ENCODE measurements at places on chromosomes 7 and 10. TPM values are rescaled to one million over a fixed set of nuclear protein-coding genes. Genes with fewer than 3 reads are reported as not detected.

Gene AZGP1
- total RNA-seq, result 2.7 TPM

- no peak for DNase-seq
- H3K27me3 ChIP-seq, result no peaks in the 10 kb centered on the region
- H3K4me1 ChIP-seq, result no peaks in the 10 kb centered on the region
- no peak overlapping the region for H3K27ac ChIP-seq
These were observed 36.6 kb upstream of the CREB5 start for GRCh38 chr7:28375729-28376128.

Gene IGF2BP3
- 11.8 TPM for total RNA-seq

DNA sequence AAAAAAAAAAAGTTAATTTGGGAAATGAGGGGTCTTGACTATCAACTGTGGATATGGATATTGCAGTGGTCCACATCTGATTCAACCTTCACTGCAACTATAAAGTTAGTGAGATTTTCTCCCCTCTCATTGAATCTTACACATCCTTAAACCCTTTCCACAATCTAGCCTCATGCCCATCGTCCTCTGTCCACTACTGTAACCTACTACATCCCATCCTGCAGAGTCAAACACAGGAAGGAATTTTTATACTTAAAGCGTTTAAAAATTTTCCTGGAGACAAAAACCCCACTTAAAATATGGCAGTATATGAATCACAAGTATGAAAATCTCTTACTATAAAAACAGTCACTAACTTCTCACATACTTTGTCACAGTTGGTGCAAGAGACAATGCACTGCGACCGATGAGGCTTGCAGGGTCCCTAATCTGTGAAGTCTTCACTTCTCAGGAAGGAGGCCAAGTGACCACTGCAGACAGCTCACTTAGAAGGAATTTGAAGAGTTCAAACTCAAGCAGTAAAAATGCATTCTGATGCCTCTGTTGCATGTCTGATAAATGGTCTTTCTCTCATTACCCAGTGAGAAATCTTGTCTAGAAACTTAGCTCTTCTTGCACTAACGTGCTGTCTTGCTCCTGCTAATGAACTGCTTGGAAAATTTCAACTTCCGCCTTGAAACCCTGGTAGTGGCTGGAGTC, 50.3 kb upstream of the ST8SIA6 start:
- DNase-seq, result no peak
- H3K4me3 ChIP-seq, result no peak overlapping the region
- no peak overlapping the region for H3K27ac ChIP-seq
- no peaks in the 10 kb centered on the region for H3K4me1 ChIP-seq

Gene AKR1C2
- total RNA-seq, result 104 TPM

DNA sequence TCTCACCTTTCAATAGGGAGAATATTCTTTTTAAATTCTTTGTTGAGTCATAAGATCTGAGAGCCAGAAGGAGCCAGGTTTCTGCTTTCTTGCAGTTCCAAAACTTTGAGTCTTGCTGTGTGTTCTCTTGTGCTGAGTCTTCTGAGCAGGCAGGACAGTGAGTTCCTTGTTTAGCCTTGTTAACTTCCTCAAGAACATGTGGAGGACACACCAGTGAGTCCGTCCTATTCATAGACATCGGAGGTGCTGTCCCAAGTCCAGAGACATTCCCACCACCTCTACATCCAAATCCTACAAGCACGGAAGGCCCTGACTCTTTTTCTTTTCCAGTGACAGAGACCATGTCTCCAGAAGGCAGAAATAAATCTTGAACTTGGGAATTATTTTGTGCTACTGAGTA, 135.2 kb upstream of the AGK start:
- H3K27ac ChIP-seq, result no peak overlapping the region
- no peaks in the 10 kb centered on the region for H3K27me3 ChIP-seq
- H3K4me1 ChIP-seq, result no peaks in the 10 kb centered on the region
- no peaks in the 10 kb centered on the region for H3K36me3 ChIP-seq

GRCh38 chr10:77256346-77256745, 381.3 kb downstream of the KCNMA1 start:
- no peaks in the 10 kb centered on the region for H3K36me3 ChIP-seq
- H3K27ac ChIP-seq, result no peak overlapping the region
- peaks cover 14% of the 10 kb centered on the region for H3K4me1 ChIP-seq
- DNase-seq, result no peak

DNA sequence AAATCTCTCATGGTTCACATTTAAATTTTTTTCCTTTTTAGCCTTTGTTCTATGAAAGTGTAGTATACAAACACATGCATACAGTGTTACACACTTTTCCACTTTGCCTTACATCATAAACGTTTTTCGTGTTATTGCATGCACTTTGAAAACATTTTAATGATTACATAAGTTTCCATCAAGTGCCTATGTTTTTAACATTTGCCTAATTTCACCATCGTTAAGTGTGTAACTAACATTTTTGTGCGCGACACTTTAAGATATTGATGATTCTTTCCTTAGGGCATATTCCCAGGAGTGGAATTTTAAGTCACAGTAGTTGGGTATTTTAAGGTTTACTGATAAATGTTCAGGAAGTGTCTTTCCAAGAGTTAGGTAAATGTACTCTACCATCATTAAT, 1.5 kb upstream of the FRAT2 start:
- H3K4me1 ChIP-seq, result peaks cover 54% of the 10 kb centered on the region
- DNase-seq, result no peak
- no peak overlapping the region for H3K4me3 ChIP-seq
- no peaks in the 10 kb centered on the region for H3K27me3 ChIP-seq
- H3K36me3 ChIP-seq, result no peaks in the 10 kb centered on the region

GRCh38 chr7:66202441-66202840, 2.7 kb upstream of the TPST1 start:
- H3K4me3 ChIP-seq, result no peak overlapping the region
- DNase-seq, result no peak
- no peak overlapping the region for H3K27ac ChIP-seq
- H3K4me1 ChIP-seq, result peaks cover 9% of the 10 kb centered on the region
- no peaks in the 10 kb centered on the region for H3K27me3 ChIP-seq
- no peaks in the 10 kb centered on the region for H3K36me3 ChIP-seq

- H3K4me1 ChIP-seq, result no peaks in the 10 kb centered on the region
- H3K4me3 ChIP-seq, result no peak overlapping the region
- DNase-seq, result no peak
- no peaks in the 10 kb centered on the region for H3K27me3 ChIP-seq
These were observed 319.9 kb downstream of the NXPH1 start for GRCh38 chr7:8753355-8753754.

DNA sequence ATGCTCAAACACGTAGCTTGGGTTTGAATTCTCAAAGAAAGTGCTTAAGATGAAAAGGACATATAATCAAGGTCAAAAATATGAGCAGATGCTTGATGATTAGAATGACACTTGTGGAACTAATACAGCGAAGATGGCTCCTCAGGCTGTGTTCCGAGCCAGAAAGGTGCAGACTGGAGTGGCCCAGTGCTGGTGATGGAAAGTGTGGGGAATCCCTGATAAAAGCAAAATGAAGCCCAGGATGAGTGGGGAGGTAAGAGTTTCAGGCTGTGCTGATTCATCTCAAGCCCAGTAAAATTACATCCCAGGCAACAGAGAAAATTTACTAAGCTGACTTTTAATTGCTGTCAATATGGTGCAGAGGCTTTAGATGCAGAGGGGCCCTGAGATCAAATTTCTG, 77.8 kb upstream of the IKZF1 start:
- no peaks in the 10 kb centered on the region for H3K4me1 ChIP-seq
- H3K27ac ChIP-seq, result no peak overlapping the region
- no peaks in the 10 kb centered on the region for H3K36me3 ChIP-seq
- no peak for DNase-seq
- H3K27me3 ChIP-seq, result no peaks in the 10 kb centered on the region

- H3K4me3 ChIP-seq, result no peak overlapping the region
- H3K27ac ChIP-seq, result no peak overlapping the region
- no peaks in the 10 kb centered on the region for H3K36me3 ChIP-seq
These were observed 85.7 kb downstream of the ANLN start for GRCh38 chr7:36475381-36475780.

DNA sequence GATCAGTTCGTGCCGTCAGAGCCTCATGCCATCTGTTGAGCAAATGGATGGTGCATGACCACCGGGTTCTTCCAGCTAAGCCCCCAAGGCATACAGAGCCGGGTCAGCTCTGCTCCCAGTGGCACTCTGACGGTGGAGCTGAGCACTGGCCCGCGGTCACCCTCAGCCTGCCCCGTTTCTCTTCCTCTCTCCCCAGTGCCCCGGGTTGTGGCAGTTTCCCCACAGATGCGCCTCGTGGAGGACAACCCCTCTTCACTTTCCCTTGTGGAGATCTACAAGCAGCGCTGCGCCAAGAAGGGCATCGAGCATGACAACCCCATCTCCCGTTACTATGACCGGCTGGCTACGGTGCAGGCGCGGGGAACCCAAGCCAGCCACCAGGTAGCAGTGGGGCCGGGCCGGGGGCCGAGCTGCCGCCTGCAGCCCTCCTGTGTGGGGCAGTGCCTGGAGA, 129.9 kb downstream of the TRRAP start:
- no peaks in the 10 kb centered on the region for H3K36me3 ChIP-seq
- H3K4me3 ChIP-seq, result no peak overlapping the region

- H3K27ac ChIP-seq, result no peak overlapping the region
- DNase-seq, result no peak
- no peaks in the 10 kb centered on the region for H3K36me3 ChIP-seq
- H3K4me3 ChIP-seq, result no peak overlapping the region
These were observed 340.1 kb upstream of the CHRM2 start for GRCh38 chr7:136528329-136528728.

DNA sequence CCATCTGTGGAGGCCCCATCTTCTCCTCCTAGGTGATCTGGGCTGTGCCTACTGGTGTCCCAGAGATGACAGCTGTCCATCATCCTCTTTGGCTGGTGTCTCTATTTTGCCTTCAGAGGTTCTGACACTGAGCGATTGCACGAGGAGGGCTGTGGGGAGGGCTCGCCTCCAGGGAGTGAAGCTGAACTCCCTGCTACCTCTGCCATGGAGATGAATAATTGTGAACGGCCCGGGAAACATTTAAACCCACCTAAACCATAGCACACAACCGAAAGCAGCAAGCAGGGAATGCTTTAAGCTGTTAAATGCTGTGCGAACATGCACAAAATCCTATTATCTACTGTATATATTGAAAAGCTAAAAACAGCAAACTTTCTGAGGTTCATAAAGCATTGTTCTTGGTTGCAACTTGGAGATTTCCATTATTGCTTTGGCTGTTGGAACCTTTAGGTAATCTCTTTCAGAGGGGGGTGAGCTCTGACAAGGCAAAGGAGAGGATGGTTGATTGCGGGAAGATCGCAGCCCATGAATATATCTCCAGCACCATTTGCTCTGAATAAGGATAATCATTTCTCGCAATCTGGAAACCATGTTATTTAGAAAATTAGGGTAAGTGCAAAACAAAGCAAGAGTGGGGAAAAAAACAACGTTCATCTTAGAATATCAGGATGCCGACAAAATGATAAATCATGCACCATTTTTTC, 507.6 kb downstream of the GALNT17 start:
- H3K27ac ChIP-seq, result no peak overlapping the region
- no peak overlapping the region for H3K4me3 ChIP-seq
- no peak for DNase-seq
- no peaks in the 10 kb centered on the region for H3K36me3 ChIP-seq
- no peaks in the 10 kb centered on the region for H3K4me1 ChIP-seq

DNA sequence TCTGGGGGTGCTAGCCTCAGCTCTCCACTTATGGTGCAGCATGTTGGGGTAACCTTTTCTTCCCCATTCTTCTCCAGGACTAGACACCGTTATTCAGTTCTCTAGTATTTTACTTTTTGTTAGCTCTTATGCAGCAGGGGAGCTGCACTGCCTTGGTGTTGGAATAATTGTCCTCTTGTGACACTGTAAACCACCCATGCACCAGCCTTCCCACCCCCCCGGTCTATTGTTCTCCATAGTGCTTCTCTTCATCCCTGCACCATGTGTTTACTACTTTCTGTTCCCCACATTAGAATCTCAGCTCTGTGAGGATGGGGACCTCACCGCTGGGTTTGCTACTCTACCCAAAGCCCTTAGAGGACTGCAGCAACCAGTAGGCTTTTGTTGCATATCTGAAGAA, 230.7 kb downstream of the RPS24 start:
- DNase-seq, result no peak
- no peaks in the 10 kb centered on the region for H3K36me3 ChIP-seq
- no peak overlapping the region for H3K4me3 ChIP-seq
- H3K27ac ChIP-seq, result no peak overlapping the region

DNA sequence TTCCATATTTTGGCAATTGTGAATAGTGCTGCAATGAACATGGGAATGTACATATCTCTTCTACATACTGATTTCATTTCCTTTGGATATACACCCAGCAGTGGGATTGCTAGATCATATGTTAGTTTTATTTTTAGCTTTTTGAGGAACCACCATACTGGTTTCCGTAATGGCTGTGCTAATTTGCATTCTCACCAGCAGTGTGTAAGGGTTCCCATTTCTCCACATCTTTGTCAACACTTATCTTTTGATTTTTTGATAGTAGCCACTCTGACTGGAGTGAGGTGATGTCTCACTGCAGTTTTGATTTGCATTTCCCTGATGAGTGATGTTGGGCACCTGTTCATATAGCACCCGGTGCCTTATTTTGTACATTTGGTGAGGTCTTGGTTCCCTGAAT, 519.6 kb downstream of the REEP3 start:
- H3K27me3 ChIP-seq, result no peaks in the 10 kb centered on the region
- H3K27ac ChIP-seq, result no peak overlapping the region
- peaks cover 18% of the 10 kb centered on the region for H3K4me1 ChIP-seq
- DNase-seq, result no peak
- no peaks in the 10 kb centered on the region for H3K36me3 ChIP-seq

GRCh38 chr10:92848441-92849233, at the start of gene EXOC6:
TSS of gene EXOC6 (plus strand) at chr10:92848520. CDS start at chr10:92848534, 14 bp downstream.
- peak within 1 kb of the TSS; percentile 75 for H3K4me3 ChIP-seq
- no peaks in the 10 kb centered on the region for H3K36me3 ChIP-seq
- no peaks in the 10 kb centered on the region for H3K27me3 ChIP-seq
- H3K4me1 ChIP-seq, result peaks cover 10% of the 10 kb centered on the region
- H3K27ac ChIP-seq, result peak within 1 kb of the TSS; percentile 62

GRCh38 chr10:59025981-59026765, 150.3 kb upstream of the PHYHIPL start:
- no peaks in the 10 kb centered on the region for H3K4me1 ChIP-seq
- no peaks in the 10 kb centered on the region for H3K27me3 ChIP-seq
- no peak overlapping the region for H3K27ac ChIP-seq
- no peaks in the 10 kb centered on the region for H3K36me3 ChIP-seq

DNA sequence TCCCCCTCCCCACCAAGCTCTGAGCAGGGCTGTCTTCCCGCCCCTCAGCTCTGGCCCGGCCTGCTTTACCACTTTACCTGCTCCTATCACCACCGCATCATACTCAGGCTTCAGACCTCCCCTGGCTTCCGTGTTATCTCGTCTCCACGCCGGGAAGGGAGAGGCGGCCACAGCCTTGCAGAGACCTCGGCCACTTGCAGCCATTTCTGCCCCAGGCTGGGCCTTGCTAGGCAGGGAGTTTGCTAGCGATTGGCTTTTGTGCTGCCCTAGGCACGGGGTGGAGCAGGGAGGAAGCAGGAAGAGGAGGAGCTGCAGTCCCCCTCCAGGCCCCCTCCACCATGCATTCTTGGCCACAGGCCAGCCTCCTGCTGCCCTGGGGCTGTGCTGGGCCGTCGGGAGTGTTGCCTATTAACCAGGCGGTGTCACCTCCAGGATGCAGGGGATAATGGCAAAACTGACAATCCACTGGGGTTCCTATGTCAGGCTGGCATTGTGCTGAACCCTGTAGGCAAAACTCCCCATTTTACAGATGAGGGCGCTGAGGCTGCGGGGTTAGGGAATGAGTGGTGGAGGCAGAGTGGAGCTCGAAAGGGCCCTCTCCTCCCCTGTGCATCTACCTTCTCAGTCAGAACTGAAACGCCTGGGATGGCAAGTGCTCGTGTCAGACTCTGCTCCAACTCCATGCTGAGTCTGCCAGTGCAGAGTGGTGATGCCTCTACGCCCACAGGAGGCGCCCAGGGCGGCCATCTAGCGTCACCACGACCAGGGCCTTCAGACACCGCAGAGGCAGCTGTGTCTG, at the start of gene PYROXD2:
Gene PYROXD2, minus strand, starts transcription at position 251 of the 799 bp plus-strand sequence. Its CDS starts 47 bp downstream, at position 204.
- H3K27me3 ChIP-seq, result no peaks in the 10 kb centered on the region
- H3K4me1 ChIP-seq, result peaks cover 46% of the 10 kb centered on the region

Gene HOXA10
- 19.2 TPM for total RNA-seq

Measured in vagina (tissue), 2 donors.